Eye (tissue), 1 donor: ENCODE measurements at places on chromosomes 6 and 20.
A peak's percentile ranks its signal among the peaks of the same experiment; 100 is the strongest.

DNA sequence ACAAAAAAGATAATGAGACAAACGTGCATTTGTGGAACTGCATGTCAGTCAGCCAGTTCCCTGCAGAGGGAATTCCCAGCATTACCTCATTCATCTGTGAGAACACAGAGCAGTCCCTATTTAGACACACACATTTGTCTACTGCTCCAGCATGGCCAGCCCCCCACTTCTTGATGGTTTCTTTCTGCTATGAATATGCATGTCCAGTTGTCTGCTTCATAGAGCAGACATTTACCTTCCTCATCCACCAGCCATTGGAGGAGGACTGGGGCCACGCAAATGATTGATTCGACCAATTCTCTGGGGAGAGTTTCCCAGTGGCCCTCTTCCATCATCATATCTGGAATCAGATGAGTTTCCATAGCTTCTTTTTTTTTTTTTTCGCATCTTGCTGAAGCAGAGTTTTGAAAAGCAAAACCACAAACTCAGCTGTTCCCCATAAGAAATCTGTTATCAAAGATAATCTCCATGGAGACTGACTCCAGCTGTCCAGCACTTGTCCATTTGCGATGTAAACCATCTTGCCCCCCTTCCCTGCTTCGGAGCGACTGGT is 11.8 kb downstream of the ENPP1 start:
- DNase-seq, result peak; percentile 37

GRCh38 chr6:137320271-137320670 is 101.1 kb upstream of the IFNGR1 start:
- DNase-seq, result no peak

DNA sequence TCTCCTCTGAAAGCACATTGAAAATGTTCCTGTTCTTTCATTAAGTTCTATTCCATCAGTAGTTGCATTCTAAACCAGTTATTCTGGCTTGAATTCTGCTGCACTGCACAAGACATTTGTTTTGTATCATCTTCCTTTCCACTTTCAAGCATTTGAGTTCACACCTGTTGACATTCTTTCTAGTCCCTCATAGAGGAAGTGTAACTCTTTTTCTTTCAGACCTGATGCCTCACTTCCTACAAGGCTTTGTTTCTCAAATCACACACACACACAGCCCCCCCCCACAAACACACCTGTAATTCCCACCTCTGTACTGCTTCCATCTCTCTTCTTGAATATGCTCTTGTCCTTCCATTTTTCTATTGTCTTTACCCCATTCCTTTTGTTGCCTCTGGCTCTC is 50.9 kb downstream of the CCN2 start:
- DNase-seq, result no peak

DNA sequence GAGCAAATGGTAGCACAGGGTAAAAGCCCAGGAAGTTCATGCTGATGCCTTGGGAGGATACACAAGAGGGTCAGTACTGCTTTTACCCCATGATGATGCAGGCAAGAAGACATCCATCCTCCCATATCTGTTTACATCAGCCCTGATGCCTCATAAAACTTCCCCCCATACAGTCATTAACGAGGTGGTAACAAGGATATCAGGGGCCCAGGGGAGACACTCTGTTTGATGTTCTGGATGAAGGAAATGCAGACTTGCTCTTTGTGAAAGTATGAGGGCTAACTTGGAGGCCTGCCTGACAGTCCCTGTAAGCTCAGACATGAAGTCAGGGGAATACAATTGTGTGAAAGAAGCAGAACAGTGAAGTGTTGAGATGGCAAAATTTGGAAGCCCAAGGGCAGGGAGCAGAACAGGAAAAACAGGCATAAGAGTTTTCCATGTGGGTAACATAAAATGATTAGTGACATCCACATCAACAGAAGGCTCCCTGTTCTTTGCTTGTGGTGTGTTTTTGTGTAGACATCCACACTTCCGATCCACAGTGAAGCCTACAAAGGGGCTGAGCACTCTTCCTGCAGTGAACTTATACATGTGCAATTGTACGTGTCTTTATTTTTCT is 813.4 kb downstream of the MAFB start:
- DNase-seq, result no peak

DNA sequence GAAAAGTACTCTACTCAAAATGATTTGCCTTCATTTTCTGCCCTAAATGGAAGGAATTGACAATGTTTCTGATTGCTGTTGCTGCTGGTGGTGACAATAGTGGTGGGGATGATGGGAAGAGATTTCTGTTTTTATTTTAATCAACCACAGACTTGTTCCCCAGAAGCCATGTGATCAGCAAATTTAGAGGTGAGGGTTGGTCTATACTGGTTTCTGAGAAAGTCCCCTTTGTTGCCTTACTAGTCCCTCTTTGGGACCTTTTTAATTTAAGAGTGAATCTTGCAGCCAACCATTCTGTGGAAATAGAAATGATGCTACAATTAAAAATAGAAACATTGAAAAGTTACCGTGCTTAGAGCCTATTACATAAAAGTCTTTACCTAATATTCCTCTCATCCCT is 43.2 kb downstream of the AIG1 start:
- DNase-seq, result no peak

- no peak for DNase-seq
These were observed 99.0 kb downstream of the QRSL1 start for GRCh38 chr6:106728296-106728870.

DNA sequence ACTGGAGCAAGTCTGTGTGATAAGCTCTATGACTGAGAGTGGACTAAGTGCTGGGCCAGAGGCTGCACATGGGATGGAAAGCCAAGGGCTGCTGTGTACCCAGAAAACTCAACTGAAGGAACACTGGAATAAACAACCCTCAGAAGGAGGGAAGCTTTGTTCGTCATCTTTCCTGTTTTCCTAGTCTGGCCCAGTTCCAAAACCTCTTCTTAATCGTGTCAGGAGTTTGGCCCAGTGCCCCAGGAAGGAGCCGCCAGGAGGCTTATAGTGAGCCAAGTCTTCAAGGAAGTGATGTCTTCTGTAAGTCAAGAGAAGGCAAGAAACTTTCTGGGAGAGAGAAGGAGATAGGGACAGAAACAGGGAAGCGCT is 23.3 kb upstream of the TOP1 start:
- peak; percentile 74 for DNase-seq

- peak; percentile 77 for DNase-seq
These were observed 3.4 kb downstream of the TFAP2B start for GRCh38 chr6:50822078-50822476.

- DNase-seq, result peak; percentile 94
These were observed 309.3 kb downstream of the PRL start for GRCh38 chr6:21987501-21987957.

DNA sequence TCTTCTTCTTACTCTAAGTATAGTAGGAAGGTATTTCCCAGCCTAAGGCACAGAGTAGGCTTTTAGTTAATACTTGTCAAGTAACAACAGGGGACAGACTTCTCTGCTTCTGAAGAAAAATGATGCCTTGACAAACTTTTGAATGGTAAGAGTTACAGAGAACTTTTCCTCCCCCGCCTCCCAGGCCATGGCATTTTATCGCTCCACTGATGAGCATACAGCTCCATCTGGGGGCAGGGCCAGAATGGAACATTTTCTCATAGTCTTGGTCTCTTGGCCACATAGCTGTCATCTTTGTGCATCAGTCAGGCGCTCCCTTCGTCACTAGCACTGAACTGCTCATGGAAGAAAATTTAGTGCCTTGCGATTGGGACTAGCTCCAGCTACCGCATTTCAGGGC is 1066.8 kb upstream of the CITED2 start:
- peak; percentile 54 for DNase-seq

DNA sequence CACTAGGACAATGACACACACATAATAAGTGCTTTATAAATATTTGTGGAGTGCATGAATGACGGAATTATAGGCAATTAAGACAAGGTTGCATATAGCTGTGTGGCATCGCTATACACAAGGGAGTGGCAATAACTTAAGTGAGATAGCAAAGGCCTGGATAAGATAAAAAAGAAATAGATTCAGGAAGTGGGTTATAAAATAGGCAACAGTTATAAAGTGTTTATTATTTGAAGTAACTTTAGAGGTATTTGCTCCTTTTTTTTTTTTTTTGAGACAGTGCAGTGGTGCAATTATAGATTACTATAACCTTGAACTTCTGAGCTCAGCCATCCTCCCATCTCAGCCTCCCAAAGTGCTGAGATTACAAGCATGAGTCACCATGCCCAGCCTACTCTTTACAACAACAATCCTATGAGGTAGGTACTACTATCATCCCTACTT is 75.9 kb upstream of the LOC128125822 start:
- DNase-seq, result no peak

- no peak for DNase-seq
These were observed 96.7 kb downstream of the LRFN2 start for GRCh38 chr6:40490508-40490907.

DNA sequence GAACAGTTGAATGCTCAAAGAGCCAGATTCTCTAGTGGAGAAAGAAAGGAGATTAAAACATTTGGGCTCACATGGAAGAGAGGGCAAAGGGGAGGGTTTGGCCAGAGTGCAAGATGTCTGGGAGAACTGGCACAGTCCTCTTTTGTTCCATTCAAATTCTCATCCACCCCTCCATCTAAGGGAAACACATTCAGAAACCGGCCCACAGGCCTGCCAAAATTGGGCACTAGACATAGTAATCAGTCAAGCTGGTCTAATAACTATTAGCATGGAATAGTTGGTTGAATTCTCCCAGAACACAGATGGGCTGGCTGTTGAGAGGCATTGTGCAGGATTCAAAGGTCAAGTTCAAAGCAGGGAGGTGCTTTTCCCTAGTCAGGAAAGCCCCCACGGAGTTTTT is 341.4 kb upstream of the IRAK1BP1 start:
- DNase-seq, result no peak

- DNase-seq, result no peak
These were observed 33.1 kb upstream of the TNFRSF21 start for GRCh38 chr6:47342824-47343223.

GRCh38 chr20:12641619-12642018 is 367.2 kb upstream of the SPTLC3 start:
- DNase-seq, result no peak

GRCh38 chr20:17912916-17913315 is 55.7 kb downstream of the SNX5 start:
- no peak for DNase-seq

DNA sequence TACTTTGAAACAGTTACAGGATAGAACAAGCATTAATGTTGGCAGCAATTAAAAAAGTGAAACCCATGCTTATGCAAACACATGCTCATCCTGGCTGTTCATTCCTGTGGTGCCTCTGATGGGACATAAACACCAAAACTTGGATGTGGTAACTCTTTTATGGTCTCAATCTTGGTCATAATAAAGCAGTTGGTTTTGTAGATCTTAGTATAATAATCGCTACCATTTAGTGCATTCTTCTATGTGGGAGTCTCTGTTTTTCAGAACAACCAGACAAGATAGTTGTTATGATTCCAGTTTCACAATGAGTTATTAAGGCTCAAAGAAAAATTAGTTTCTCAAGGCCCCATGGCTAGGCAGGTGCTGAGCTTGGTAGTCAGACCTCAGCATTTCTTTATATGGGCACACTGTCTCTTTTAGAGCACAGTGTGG is 184.0 kb downstream of the UTRN start:
- no peak for DNase-seq

GRCh38 chr6:5061152-5061551 is 24.0 kb upstream of the PPP1R3G start:
- DNase-seq, result no peak

DNA sequence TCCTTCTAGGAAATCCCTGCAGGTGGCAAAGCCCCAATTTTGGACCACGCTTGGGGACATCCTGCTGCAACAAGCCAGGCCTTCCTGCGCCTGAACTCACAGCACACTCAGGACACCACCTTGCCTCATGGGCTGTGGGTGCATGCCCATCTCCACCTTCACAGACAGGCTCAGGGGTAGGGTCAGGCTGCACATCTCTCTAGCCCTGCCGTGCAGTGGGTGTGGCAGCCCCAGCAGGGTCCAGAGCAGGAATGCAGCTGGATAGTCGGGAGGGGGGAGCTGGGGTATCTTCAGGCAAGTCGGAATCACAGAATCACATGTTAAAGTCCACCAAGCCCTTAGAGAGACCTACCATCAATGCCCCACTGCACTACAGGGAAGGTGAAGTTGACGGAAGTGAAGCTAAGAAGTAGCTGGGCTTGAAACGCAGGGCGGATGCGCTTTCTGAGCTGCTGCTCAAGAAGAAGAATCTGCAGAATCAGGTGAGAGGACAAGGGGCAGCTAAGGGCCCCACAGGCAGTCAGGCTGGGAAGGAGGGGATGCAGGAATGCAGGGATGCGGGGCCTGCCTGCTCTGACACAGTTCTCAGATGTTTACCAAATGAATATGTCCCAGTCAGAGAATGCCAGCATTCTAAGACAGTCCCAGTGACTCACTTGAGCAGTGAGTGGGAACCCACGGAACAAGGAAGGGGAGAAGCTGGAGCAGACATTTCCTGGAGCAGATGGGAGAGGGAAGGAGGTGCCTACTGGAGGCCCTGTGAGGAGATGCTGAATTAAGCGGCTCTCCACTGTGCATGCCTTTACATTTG is 11.3 kb downstream of the SERPINB6 start:
- no peak for DNase-seq

GRCh38 chr6:37168811-37169495 is 999 bp upstream of the PIM1 start:
- DNase-seq, result no peak

GRCh38 chr20:53847139-53847836 is 223.1 kb downstream of the BCAS1 start:
- DNase-seq, result no peak

DNA sequence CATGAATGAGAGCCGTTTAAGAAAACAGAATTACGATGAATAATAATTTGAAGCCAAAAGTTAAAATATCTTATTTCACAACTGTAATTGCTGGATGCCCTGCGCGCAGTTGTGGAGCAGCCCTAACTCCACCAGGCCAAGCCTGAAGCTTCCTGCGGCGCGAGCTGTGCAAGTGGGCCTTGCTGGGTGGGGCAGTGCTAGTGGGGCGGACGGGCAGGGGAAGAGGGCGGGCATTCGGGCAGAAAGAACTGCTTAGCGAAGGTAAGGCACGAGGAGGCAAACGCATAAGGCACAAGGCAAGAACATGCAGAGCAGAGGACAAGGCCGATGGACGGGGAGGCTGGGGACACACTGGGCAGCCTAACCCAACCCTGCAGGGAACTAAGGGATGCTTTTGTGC is 2.3 kb downstream of the HLA-DQB2 start:
- no peak for DNase-seq

DNA sequence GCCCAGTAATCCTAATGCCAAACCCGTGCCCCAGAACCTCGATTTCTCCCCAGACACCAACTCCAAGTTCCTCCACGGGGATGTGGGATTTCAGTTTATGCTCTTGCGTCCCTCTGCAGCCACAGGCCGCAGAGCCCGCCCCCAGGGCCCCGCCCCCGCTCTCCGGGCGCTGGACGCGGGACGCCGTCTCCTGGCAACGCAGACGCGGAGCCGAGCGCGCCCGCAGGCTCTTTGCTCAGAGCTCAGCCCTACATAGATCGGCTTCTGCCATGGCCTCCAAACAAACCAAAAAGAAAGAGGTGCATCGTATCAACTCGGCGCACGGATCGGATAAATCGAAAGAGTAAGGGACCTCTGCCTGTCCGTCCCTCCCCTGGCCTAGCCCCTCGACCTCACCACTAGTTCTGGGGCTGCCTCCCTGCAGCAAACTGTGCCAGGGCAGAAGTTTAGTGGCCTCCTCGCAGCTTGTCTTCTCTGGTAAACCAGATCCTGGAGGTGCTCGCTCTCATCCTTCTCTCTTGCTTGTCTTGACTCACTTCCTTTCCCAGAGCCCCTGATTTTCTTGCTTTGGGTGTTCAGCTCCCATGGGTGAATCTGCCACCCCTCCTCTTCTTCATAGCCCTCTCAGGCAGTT is at the start of gene ADGB:
Gene ADGB (plus strand): TSS at position 201 of the 634 bp plus-strand sequence. CDS start 69 bp downstream, at position 270.
- peak; percentile 87 for DNase-seq
